Fibroblast of skin of left biceps (primary cell): ENCODE measurements at places on chromosomes 1 and 21.

DNA sequence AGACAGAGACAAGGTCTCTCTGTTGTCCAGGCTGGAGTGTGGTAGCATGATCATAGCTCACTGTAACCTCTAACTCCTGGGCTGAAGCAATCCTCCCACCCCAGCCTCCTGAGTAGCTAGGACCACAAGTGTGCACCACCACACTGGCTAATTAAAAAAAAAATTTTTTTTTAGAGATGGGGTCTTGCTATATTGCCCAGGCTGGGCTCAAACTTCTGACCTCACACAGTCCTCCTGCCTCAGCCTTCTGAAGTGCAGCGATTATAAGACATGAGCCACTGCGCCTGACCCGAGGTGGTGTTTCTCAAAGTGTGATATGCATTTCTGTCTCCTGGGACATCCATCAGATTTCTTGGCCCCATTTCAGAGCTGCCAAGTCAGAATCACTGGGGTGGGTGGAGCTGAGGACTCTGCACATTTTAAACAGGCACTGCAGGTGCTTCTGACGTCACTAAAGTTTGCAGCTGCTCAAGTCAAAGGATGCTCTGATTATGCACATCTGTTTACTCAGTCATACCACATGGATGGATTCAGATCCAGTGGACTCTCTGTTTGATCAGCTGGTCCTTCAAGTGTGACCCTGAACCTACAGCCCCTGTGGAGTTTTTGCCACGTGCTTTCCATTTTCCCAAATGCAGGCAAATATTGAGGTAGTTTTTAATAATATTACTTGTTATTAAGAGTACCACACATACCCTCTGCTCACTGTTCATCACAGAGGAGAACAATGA is 21.4 kb downstream of the TGFB2 start:
- no peak for DNase-seq

DNA sequence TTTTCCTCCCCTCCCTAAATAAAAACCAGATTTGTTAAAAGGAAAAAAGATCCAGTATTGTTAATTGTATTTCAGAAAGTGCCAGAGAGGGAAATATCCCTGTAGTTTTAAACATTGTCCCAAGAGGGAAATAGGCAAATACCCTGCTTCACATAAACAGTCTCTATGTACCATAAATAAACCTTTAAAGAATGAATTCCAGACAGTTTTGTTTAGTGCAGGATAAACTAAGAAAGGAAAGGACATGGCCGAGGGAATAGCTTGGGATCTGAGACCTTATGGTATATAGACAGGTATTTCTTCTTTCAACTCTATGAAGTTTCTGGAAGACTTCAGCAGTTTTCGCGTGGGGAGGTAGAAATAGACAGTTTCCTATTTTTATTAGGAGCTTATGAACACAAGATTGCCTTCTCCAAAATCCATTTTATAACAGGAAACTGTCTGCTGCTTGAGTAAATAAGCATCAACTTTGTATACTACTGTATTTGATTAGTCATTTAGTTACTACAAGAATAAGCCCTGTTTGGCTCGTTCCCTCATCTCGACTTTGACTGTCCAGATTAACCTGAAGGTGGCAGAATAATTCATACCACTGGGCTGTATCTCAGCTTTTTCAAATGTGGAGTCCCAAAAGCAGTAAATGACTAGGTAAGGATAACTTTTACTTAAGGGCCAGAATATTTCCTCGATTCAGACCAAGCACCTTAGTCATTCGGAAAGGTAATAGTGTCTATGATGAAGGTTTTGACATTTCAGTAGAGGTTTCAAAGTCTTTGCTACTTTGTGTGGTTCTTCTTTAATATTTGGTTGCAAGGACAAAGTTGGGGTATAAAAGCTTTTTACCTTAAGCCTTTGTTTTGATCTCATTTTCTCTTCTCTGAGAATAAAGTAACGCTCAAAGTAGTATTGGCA is 177.5 kb downstream of the VPS13D start:
- DNase-seq = peak; percentile 19

- DNase-seq = no peak
These were observed 12.1 kb upstream of the CNTN2 start for GRCh38 chr1:205030896-205031295.

GRCh38 chr1:183209533-183210158 is 23.6 kb downstream of the LAMC2 start:
- no peak for DNase-seq

DNA sequence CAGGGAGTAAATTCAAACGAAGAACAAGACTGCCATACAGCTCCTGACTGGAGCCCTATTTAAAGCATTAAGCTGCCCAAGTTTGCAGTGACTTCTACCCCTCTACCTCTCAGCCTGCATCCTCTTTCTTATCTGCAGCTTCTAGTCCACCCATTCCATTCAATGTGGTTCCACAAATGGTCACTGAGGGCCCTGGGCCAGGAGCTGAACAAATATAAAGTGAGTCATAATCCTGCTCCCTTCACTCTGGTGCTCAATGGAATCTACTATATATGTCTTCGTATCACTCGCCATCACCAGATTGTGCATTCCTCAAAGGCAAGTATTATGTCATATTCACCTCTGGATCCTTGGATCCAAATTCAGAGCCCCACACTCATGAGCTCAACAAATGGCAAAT is 398.7 kb downstream of the BRINP2 start:
- DNase-seq = no peak
